M059J (cell line): ENCODE measurements at places on chromosomes 2 and 18. TPM values are rescaled to one million over a fixed set of nuclear protein-coding genes. Genes with fewer than 3 reads are reported as not detected.

The COL3A1 gene
- total RNA-seq = 88.9 and 103 TPM in 2 replicates

The PSD4 gene
- 6.4 and 14.7 TPM in 2 replicates for total RNA-seq

The LIMS3 gene
- 0.17 and 2.3 TPM in 2 replicates for total RNA-seq

The CUL3 gene
- total RNA-seq = 41.5 and 68.0 TPM in 2 replicates

The TUBA3D gene
- not detected in 2 replicates for total RNA-seq

The IL18R1 gene
- not detected in 2 replicates for total RNA-seq

The NAT8 gene
- not detected in 2 replicates for total RNA-seq

The AQP12B gene
- not detected in 2 replicates for total RNA-seq

The CNPPD1 gene
- 30.2 and 43.4 TPM in 2 replicates for total RNA-seq

The ALPG gene
- total RNA-seq = not detected in 2 replicates

The TANC1 gene
- total RNA-seq = 14.6 and 22.8 TPM in 2 replicates

The C2orf92 gene
- total RNA-seq = 1.1 TPM in 1 of 2 replicates, not detected in the other

The RIT2 gene
- total RNA-seq = 0.37 and 0.79 TPM in 2 replicates

The LYPD6B gene
- 27.0 and 28.8 TPM in 2 replicates for total RNA-seq

The FBXO48 gene
- total RNA-seq = 0.91 and 1.5 TPM in 2 replicates

The PLCD4 gene
- total RNA-seq = 0.34 and 0.39 TPM in 2 replicates

The DNAH7 gene
- 0.64 and 1.1 TPM in 2 replicates for total RNA-seq

The FZD7 gene
- 26.9 and 39.8 TPM in 2 replicates for total RNA-seq

The CAMKMT gene
- 3.4 and 6.2 TPM in 2 replicates for total RNA-seq

The GALNT3 gene
- total RNA-seq = 0.59 and 1.9 TPM in 2 replicates

The CNTNAP5 gene
- total RNA-seq = 0.05 TPM in 1 of 2 replicates, not detected in the other

The FHOD3 gene
- total RNA-seq = 8.1 and 13.1 TPM in 2 replicates

The DSG4 gene
- total RNA-seq = not detected in 2 replicates

The CD8A gene
- total RNA-seq = not detected in 2 replicates

The DPP10 gene
- not detected in 2 replicates for total RNA-seq

The TSPYL6 gene
- not detected in 2 replicates for total RNA-seq

The NEU4 gene
- total RNA-seq = not detected in 2 replicates

The PROM2 gene
- total RNA-seq = 2.9 and 3.6 TPM in 2 replicates

The IHH gene
- not detected in 2 replicates for total RNA-seq

The CFAP65 gene
- not detected in 2 replicates for total RNA-seq

The COLEC12 gene
- total RNA-seq = 39.2 and 61.2 TPM in 2 replicates

The RPRM gene
- total RNA-seq = 0.27 and 0.34 TPM in 2 replicates

The POTEI gene
- 0.02 TPM in 1 of 2 replicates, not detected in the other for total RNA-seq

The NPHP1 gene
- 6.5 and 8.9 TPM in 2 replicates for total RNA-seq

The ATOH8 gene
- 21.4 and 43.0 TPM in 2 replicates for total RNA-seq

The ZNF396 gene
- total RNA-seq = 1.7 TPM in 2 replicates

The POMC gene
- total RNA-seq = not detected in 2 replicates

The SERPINB4 gene
- 0.05 TPM in 1 of 2 replicates, not detected in the other for total RNA-seq

The OTX1 gene
- 0.59 and 1.1 TPM in 2 replicates for total RNA-seq

The SLC14A1 gene
- 4.6 and 4.8 TPM in 2 replicates for total RNA-seq

The SKOR2 gene
- total RNA-seq = not detected in 2 replicates

The SOX11 gene
- not detected in 2 replicates for total RNA-seq
